ENCODE measurements at places on chromosomes 6 and 20.

DNA sequence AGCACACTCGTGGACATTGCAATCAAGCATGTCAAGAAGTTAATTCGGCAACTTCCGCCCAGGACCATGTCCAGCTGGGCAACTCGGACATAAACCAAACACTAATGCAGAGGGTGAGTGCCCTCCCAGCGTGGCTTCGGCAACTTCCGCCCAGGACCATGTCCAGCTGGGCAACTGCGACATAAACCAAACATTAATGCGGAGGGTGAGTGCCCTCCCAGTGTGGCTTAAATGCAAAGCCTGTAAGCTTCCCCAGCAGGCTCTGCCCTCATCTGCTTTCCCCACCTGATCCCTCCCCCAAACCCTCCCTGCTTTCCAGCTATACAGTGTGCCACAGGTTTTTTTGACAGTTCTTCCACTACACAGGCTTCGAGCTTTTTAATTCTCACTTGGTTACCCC lies 143.4 kb downstream of the PXDC1 start:
- DNase-seq = no peak

DNA sequence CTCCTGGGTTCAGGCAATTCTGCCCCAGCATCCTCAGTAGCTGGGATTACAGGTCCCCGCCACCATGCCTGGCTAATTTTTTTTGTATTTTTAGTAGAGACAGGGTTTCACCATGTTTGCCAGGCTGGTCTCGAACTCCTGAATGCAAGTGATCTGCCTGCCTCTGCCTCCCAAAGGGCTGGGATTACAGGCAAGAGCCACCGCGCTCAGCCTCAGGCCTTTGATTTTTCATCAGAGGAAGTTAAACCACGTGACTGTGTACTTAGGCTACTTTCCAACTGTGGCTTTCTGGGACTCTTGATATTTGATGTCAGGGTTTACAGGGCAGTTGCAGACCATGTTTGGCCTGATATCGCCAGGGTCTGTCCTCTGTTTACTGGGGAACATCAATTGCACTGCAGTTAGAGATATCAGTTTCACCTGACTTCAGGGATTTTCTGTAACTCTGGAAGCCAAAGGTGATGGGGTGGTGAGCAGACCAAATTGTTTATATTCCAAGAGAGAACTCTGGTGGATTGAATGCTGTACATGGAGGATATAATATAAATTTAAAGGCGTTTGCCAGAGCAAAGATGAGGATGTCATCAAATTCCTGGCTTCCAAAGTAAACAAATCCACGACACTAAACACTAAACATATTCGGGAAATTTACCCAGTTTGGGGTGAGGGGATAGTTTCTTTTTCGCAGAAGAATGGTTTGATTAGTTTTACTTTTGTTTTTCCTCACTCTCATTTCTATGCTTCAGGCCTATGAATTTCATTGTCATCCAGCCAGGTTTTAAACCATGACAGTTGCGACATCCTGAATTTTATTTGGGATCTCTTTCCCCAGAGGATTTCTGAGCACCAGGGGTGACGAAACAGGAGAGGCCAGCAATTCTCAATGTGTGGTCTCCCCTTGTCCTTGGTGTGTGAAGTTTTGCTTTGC lies 4.2 kb downstream of the PSMF1 start:
- no peak for DNase-seq

DNA sequence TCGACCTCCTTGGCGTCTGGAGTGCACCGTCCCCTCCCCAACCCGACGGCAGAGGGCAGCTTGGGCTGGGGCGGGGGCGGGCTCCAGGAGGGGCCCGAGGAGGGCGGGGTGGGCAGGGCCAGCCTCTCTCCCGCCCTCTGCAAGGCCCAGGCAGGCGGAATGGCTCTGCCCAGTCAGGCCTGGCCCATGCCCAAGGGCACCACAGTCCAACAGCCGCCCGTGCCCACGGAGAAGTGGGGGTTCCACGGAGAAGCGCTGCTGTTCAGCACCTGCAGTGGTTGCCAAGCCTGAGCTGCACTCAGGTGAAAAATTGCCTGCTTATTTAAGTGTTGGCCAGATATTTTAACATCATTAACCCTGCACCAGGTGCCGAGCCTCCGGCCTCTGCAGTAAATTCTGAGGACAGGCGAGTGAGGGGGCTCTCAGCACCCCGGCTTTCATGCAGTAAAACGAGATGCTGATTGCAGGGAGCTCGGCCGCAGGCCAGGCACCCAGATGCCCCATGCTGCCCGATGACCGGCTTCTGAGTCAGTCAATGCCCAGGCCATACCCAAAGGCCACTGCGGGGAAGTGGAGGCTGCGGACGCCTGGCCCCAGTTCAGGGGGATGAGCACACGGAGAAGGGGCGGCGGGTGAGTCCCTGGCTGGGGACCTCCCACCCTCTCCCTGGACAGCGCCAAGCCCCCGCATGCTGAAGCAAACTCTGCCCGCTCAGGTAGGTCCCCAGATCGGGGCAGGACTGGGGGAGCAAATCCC lies at the start of gene SRMS:
SRMS (minus strand) TSS at position 25 of the 756 bp plus-strand sequence. CDS start 286 bp downstream, outside the sequence.
- no peak for DNase-seq

GRCh38 chr6:162217811-162218493 lies 509.6 kb downstream of the PRKN start:
- DNase-seq = no peak

- DNase-seq = no peak
These were observed 7.3 kb downstream of the MTCH1 start for GRCh38 chr6:36978421-36979346.

GRCh38 chr6:118867181-118867580 lies 26.8 kb upstream of the ASF1A start:
- DNase-seq = no peak

DNA sequence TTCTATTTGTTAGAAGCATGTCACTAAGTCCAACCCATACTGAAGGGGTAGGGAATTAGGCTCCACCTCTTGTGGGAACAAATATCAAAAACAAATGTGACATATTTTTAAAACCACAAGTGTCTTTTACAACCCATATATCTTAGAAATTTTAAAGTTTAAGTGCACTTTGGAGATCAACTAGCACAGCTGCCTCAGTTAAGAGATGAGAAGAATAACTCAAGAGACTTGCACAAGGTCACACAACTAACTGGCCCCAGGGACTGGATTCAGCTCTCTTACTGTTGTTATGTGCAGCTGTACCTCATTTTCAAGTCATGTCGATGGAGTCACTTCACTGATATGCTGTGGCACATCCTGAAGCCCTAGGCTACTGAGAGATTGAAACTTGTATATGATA lies 102.9 kb upstream of the BMP2 start:
- DNase-seq = no peak

- no peak for DNase-seq
These were observed 374.1 kb upstream of the MANEA start for GRCh38 chr6:95203153-95203754.

DNA sequence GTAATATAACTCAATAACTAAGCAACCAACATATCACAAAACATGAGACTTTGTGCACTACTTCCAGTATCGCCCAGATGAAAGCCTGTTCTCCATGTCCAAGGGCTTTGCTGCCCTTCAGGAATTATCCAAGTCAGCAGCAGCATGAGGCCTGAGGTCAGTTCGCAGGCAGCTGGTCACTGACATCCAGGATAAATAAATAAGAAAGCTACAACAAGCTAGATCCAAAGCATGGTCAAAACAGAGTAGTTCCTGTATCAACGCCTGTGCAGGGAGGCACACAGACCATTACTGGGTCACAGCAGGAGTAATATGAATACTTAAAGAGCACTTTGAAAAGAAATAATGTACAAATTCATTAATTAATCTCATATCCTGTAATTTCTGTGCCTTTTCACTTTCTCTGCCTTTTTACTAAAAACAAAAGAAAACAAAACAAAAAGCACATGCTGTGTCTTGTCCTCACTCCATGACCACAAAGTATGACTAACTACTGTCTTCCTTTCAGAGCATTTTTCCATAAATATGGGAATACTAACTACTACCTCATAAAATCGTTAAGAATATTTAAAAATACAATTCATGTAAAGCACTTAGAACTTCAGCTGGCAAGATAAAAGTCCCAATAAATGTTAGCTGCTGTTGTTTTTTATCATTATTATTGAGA lies 374.9 kb upstream of the IRAK1BP1 start:
- no peak for DNase-seq

GRCh38 chr6:146770965-146771735 lies 172.4 kb downstream of the ADGB start:
- DNase-seq = peak; percentile 57

- no peak for DNase-seq
These were observed 10.0 kb downstream of the BPHL start for GRCh38 chr6:3128356-3129108.

DNA sequence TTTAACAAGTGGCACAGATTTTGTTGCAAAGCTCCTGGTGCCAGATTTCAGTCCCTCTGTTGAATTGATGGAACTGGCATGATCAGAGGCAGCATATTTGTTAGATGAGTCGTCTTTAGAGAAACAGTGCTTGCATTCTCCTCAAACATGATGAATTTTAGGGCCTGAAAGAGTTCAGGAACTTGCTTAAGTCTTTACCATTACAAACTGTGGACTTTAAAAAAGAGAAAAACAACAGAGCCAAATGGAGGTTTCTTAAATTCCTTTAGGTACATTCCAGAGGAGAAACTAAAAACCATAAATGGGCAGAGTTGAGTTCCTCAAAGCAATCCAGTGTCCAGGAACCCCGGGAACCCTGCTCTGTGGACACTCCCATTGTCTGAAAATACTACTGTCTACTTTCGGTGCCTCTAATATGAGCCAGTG lies 2.5 kb downstream of the GTF2H5 start:
- DNase-seq = no peak

DNA sequence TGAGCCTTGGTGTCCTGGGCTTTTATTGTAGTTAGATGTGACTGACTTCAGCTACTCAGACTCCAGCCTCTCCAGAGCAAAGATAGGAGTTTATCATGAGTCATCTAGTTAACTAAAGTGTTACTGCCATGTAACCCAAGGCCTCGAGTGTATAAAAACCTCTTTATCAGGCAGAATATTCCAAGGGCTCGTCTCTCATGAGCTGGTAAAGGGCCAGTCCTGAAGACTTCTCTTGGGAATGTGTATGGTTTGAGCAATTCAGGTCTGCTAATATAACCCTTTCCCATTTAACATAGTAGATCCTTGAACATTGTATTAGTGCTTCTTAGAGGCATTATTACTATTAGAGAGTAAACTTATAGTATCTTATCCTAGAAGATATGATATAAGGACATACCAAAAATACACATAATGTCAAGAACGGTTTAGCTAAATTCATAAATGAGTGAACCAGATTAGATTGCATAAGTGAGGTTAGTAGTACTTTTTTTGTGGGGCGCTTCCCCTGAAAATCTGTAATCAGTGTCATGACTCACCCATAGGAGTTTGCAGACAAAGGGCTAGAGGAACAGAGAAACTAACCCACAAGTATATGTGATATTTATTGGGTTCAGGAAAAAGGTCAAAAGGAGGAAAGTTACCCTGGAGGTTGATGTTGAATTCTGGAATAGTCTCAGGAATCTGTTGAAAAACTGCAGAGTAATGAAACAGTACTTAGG lies 16.0 kb downstream of the DSE start:
- DNase-seq = no peak

GRCh38 chr6:151445482-151445881 lies 6.4 kb downstream of the RMND1 start:
- DNase-seq = no peak

- DNase-seq = no peak
These were observed 794.6 kb downstream of the TFAP2A start for GRCh38 chr6:9620263-9620662.

GRCh38 chr6:24824142-24824938 lies 25.6 kb upstream of the ARMH2 start:
- DNase-seq = no peak

DNA sequence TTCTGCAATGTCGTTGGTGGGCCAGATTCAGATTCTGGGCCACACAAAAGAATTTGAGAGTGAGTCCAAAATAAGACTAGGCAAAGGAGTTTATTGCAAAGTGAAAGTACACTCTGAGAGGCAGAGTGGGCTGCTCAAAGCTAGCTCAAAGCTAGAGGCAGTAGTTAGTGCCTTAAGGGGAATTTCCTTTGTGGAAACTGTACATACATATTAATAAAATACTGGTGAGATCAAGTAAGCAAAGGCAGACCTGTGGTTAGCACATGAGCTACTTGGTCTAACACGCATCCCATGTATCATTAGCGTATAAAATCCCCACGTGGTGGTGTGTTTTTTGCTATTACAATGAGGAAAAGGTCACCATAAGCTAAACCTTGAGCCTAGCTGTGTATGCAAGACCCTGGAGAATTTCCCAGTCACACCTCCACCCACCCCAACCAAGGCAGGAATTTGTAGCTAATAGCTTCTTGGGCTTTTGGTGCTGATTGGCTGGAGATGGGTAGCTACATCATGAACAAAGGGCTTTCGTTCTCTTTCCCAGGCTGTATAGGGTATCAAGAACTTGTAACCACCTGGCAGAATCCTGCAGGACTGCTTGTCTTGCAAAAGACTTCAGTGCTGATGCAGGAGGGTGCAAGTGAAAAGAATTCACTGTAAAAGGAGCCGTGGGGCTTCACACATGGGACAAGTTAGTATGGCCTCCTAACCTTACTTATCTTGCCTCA lies 14.7 kb upstream of the TRIM26 start:
- peak; percentile 68 for DNase-seq

- peak; percentile 89 for DNase-seq
These were observed at the start of gene OGFR for GRCh38 chr20:62804627-62805154. TSS of gene OGFR (plus strand) at chr20:62804835. CDS start at chr20:62804860, 25 bp downstream.

- DNase-seq = no peak
These were observed 317.0 kb upstream of the SULF2 start for GRCh38 chr20:48102076-48102787.

DNA sequence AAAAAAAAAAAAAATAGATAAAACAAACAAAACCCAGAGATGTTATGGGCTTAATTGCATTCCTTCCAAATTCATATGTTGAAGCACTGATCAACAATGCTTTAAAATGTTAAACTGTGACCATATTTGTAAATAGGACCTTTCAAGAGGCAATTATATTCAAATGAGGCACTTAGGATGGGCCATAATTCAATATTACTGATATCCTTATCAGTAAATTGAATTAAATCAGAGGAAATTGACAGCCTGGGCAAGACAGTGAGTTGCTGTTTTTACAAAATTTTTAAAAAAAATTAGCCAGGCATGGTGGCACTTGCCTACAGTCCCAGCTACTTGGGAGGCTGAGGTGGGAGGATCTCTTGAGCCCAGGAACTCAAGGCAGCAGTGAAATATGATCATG lies 364.1 kb downstream of the GJA1 start:
- DNase-seq = no peak

DNA sequence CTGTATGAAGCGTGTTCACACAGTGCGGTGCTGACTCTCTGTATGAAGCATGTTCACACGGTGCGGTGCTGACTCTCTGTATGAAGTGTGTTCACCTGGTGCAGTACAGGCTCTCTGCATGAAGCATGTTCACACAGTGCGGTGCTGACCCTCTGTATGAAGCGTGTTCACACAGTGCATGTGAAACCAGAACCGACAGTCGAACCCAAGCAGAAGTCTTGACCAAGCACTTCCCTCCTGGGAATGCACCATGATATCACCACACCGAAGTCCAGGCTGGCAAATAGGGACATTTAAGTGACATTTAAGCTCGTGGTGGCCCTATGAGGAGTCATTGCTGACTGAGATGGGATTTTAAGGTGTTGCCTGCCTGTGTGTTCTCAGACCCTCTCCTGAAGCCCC lies 11.3 kb upstream of the SERPINB1 start:
- peak; percentile 57 for DNase-seq

- DNase-seq = no peak
These were observed 117.0 kb downstream of the BMP5 start for GRCh38 chr6:55758156-55758937.

Measured in activated CD8-positive, alpha-beta memory T cell treated with anti-CD3 and anti-CD28 coated beads for 24 hours (primary cell).